ENCODE measurements at places on chromosomes 16 and 17.

GRCh38 chr16:56480776-56481467 lies 29.6 kb downstream of the OGFOD1 start:
- DNase-seq, result no peak

GRCh38 chr17:37772982-37773381 lies 28.1 kb upstream of the HNF1B start:
- DNase-seq, result no peak

GRCh38 chr17:68993112-68993511 lies 37.9 kb upstream of the ABCA8 start:
- no peak for DNase-seq

DNA sequence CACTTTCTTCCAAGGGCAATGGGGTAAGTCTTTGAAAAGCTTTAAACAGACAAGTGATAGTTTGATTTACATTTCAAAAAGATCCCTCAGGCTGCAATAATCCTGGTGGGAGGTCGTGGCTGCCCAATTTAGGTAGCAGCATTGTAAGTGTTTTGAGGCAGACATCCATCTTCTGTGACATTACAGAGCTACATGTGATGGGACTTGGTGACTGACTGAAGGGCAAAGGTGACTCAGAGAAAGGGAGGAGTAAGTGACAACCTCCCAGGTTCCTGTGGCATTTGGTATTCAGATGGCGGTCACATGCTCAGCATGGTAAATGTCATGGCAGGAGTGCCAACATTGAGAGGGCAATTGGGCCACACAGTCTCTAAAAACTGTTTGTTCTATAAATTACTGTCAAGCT lies 26.5 kb downstream of the STAT3 start:
- no peak for DNase-seq

- DNase-seq, result no peak
These were observed 52.5 kb downstream of the SMPD3 start for GRCh38 chr16:68395815-68396214.

DNA sequence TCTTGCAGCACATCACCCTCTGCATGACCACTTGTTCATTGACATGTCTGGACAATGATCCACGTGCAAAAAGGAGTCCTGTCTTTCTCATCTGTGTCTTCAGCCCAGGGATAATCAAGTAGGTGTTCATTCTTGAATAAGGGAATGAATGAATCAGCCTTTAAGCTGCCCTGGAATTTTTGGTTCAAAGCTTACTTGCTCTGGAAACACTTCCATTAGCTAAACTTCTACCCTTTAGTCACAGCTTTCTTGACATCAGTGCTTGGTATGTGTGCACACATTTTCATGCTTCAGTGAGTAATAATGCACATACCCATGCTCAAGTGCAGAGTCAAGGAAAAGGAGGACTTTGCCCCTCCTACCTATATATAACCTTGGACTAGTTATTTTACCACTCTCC lies 103.0 kb upstream of the CDH13 start:
- no peak for DNase-seq

- no peak for DNase-seq
These were observed 55.6 kb downstream of the CYTH1 start for GRCh38 chr17:78726513-78726912.

- DNase-seq, result peak; percentile 77
These were observed 89.3 kb upstream of the GSE1 start for GRCh38 chr16:85523602-85524364.

DNA sequence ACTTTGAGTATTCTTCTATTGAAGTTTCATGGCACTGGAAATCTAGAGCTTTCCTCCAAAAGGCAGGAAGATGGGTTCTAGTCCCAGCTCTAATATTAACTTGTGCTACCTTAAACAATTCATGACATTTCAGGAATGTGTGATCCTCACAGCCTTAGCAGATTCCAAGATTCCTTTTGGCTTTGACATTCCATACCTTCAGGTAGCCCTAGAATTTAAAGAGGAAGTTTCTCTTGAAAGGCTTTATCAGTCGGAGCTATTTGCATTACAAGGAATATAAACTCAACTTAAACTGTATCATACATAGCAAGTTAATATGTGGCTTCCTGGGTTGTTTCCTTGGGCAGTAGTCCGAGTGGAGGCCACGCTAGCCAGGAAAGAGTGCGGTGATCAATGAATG lies 330.0 kb downstream of the SHISA9 start:
- DNase-seq, result no peak

GRCh38 chr16:726188-726437 lies 130 bp downstream of the CCDC78 start:
- no peak for DNase-seq

DNA sequence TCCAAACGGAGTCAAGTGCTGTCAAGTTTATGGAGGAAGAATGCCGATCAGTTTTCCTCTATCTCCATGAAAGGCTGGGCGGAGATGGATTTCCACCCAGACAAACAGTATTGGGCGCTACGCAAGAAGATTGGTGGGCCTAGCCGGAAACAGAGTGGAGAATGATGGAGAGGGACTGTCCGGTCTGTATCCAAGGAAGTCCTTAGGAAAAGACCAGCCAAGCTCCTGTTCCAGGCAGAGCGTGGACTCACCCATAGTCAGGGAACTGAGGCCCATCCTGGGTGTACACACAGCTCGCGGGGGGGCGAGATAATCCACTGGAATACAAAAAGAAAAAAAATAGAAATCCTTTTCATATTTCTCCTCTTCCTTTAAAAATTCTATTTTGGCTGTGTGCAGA lies 1.5 kb upstream of the ABCC12 start:
- no peak for DNase-seq

DNA sequence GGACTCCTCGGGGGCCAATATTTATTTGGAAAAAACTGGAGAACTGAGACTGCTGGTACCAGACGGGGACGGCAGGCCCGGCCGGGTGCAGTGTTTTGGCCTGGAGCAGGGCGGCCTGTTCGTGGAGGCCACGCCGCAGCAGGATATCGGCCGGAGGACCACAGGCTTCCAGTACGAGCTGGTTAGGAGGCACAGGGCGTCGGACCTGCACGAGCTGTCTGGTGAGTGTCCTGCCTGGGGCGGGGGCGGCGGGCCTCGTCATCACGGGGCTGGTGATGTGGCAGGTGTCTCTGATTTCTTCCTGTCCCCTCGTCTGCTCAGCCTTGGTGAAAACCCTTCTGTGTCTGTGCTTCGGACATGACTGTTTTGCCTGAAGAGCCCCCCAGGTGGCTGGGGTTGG lies 5.7 kb downstream of the METRNL start:
- DNase-seq, result no peak

- no peak for DNase-seq
These were observed 26.4 kb downstream of the ADCY9 start for GRCh38 chr16:4089811-4090301.

- DNase-seq, result peak; percentile 53
These were observed 437.2 kb downstream of the HS3ST3B1 start for GRCh38 chr17:14737984-14738651.

- peak; percentile 64 for DNase-seq
These were observed 12.5 kb upstream of the FAM171A2 start for GRCh38 chr17:44376124-44376523.

DNA sequence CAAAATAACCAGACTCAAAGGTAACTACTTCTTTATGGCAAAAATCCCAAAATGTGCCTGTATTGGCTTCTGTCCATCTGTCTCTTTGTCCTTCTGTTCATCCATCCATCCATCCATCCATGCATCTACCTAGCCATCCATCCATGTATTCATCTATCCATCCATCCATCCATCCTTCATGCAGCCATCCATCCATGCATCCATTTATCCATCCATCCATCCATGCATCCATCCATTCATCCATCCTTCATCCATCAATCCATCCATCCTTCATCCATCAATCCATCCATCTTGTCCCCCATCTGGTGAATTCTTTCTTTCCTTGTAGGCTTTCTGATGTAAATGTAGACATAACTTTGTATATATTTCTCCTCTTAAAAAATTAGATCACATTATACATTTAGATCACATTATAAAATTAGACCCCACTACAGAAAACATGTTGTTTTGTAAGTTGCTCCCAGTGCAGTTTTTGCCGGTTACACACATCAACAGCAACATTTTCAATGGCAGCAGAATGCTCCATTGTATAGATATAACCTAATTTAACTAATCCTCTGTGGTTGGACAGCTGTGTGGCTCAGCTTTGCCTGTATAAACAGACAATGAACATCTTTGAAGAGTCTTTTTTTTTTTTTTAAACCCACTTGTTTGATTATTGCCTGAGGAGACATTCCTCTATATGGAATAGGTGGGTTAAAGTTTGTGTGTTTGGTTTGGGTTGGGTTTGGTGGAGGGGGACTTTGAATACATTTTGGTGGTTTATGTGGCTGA lies 72.0 kb downstream of the MSI2 start:
- no peak for DNase-seq

DNA sequence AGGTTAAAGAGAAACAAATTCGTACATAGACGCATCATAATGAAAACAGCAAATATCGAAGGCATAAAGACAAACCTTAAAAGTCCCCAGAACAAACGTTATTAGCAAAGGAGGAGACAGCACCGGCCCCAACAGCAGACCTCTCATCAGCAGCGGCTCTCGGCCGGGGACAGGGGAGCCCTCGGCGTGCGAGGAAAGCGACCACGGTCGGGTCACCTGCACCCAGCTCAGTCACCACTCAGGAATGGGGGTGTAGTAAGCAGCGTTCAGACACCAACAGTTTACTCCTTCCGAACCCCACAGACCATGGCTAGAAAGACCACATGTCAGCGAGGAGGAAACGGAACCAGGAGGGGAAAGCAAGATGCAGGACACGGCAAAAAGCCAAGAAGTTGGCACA lies 109.3 kb upstream of the CHMP6 start:
- DNase-seq, result no peak

DNA sequence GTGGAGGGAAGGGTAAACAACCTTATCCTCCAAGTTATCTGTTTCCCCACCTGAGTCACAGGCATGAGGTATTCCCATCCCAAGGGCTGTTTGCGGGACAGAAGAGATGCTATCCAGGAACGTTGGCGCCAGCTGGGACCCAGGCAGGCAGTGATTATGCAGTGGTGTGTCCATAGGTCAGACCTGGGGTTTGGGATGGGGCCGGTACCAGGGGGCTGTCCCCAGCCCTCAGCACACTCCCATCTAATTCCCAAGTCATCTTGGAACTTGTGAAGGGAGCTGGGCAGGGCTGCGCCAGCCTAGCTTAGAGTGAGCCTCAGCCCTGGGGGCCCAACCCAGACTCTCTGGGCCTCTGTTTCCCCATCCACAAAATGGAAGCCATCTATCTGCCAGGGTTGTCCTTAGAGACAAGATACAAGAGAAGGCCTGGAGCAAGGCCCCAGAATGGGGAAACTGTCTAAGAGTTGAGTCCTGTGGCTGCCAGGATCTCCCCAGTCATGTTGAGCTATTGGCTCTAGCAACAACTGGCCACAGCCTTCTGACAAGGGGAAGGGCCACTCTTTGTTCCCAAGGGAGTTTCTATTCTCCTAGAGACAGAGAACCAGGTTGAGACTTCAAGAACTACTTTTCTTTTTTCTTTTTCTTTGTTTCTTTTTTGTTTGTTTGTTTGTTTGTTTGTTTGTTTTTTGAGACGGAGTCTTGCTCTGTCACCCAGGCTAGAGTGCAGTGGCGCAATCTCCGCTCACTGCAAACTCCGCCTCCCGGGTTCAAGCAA lies 9.8 kb upstream of the JUP start:
- no peak for DNase-seq

GRCh38 chr17:72175787-72176515 lies 55.1 kb downstream of the SOX9 start:
- DNase-seq, result no peak

GRCh38 chr17:17849845-17850373 lies 13.1 kb upstream of the SREBF1 start:
- DNase-seq, result no peak

DNA sequence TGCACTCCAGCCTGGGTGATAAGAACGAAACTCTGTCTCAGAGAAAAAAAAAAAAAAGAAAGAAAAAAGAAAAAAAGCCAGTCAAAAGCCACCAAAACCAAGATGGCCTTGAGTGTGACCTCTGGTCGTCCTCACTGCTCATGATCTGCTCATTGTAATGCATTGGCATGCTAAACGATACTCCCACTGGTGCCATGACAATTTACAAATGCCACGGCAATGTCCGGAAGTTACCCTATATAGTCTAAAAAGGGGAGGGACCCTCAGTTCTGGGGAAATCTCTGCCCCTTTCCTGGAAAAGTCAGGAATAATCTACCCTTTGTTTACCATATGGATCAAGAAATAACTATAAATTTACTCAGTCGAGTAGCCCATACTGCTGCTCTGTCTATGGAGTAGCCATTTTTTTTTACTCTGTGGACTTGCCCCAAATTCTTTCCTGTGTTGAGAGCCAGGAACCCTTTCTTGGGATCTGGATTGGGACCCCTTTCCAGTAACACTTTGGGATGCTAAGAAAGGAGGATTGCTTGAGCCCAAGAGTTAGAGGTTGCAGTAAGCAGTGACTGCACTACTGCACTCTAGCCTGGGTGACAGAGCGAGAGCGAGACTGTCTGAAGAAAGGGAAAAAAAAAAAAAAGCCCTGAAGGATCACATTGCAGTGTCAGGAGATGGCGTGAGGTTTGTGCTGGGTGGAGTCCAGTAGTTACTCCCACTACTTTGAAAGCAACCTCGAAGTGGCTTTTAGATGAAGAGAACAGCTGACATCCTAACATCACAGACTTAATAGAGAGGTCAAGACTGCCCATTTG lies 3.7 kb upstream of the TMEM231 start:
- no peak for DNase-seq

DNA sequence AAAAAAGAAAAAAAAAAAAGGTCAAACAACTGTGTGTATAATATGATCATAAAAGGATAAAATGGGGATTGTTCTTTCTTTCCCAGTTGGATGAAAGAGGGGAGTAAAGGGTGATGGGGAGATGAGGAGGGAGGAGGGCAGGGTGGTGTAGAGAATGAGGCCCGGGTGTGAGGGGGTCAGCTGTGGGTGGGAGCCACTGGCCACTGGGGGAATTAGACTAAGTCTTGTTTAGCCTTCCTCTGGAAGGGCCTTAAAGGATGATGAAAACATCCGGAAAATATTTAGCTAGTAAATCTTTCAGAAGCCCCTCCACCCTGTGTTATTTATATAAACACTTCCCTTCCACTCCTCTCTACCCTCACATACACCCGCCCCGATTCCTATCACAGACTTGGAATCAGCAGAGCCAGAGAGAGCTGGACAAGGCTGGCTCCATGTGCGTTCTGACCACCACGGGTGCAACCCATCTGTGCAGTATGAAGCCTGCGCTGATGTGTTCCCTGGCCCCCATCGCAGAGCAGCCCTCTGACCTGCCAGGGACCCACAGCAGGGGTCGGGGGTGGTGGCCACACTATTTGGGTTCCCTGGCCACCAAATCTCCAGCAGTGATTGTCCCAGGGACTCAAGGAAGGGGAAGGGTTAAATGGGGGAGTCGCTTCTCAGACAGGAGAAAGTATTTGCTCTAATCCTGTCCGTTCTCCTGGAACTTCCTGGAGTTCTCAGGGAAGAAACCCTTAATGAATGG lies 72.7 kb downstream of the GAS7 start:
- no peak for DNase-seq
